ENCODE measurements at places on chromosomes 5 and 9.
A peak's percentile ranks its signal among the peaks of the same experiment; 100 is the strongest.

DNA sequence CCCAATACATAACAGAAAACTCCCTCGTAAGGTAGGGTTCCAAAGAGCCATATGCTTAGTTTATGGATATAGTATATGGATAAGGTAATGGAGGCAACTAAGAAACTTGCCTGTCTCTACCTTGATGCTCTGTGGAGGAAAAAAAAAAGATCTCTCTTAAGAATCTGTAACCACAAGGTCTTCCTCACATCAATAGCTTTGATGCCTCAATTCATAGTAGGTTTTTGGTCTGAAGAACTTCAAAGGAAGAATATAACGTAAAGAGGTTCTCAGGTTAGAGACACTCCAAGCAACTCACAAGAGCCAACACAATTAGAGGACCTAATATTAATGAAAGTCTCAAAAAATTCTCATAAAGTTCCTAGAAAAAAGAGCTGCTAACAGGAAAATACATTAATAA, 140.2 kb downstream of the FBN2 start:
- DNase-seq, result no peak

- no peak for DNase-seq
Measured at GRCh38 chr5:34547300-34548085, 108.6 kb upstream of the RAI14 start.

GRCh38 chr9:96555567-96556386, 63.9 kb downstream of the CDC14B start:
- DNase-seq, result no peak

DNA sequence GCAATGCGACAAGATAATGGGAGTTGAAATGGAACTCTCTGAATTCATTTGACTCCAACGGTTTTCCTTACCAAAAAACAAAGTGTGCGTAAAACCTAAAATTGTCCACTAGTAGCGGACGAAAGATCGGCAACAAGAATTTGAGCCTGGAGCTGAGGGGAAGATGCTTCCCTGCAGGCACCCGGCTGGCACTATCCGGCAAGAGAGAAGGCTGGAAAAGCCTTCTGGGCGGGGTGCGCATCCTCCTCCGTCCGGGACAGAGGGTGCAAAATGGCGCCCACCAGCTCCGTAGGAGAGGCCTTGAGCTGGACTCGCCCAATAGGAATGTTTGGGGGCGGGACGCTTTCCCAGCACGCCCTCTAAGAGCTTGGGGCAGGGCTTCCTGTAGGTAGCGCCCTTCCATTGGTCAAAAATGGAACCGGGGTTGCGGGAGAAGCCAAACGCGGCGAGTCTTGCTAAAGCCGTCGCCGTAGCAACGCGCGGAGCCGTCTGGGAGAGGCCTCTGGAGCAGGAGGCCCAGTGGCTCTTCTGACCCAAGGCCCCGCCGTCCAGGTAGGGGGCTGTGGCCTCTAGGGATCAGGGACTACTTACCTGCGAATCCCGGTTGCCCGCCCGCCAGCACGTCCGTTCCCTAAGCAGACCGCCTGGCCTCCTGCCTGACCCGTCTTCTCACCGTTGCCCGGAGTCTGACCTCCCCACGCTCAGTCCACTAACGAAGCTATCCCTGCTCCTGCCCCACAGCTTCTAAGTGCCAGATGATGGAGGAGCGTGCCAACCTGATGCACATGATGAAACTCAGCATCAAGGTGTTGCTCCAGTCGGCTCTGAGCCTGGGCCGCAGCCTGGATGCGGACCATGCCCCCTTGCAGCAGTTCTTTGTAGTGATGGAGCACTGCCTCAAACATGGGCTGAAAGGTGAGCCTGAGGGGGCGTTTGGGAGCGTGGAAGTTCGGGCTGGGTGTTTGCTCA, 9.2 kb downstream of the RUFY1 start:
- DNase-seq, result peak; percentile 61

- DNase-seq, result no peak
Measured at GRCh38 chr5:2300421-2300820, 417.7 kb upstream of the IRX4 start.
